ENCODE measurements at places on chromosomes 3 and 15.

GRCh38 chr15:38930851-38931572, 366.4 kb upstream of the RASGRP1 start:
- DNase-seq: no peak

- no peak for DNase-seq
These were observed 993 bp upstream of the ISL2 start for GRCh38 chr15:76335307-76336253.

DNA sequence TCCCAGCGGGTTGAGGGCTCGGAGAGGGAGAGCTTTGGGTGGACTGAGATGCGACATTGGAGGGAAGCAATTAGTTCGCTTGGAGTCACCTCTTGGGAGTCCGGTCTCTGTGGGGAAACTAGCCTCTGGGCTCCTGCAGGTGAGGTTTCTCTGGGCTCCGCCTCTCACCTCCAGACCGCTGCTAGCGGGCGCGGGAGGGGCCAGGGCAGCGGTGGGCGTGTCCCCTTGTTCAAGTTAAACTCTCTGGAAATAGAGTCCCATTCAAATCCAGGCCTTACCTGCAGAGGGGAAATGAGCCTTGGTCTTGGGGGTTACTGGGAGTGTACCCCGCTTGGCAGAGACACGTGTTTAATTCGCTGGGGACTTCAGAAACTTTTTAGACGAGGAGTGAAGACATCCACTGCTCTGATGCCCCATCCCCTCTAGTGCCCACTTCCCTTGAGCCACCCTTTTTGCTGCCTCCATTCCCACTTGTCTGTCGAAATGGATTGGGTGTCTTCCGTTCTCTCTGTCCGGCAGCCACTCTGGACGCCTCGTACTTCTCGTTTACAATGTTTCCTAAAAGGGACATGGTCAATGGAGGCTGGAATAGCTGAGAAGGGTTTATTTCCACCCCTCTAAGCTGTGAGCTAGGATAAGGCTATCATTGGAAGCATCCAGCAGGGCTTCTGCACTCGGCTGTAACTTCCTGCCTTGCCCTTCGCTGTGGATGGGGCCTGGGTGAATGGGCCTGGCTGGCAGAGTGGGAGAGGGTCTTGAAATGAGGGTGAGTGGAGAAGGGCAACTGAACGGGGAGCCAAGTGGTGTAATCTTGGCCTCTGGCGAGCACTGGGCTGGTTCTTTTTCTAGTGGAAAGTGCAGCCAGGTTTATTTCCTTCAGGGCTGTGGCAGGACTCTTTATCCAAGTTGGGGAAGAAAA, 1.1 kb downstream of the MITF start:
- peak; percentile 4 for DNase-seq

GRCh38 chr3:34202975-34203374, 404.5 kb downstream of the PDCD6IP start:
- no peak for DNase-seq

DNA sequence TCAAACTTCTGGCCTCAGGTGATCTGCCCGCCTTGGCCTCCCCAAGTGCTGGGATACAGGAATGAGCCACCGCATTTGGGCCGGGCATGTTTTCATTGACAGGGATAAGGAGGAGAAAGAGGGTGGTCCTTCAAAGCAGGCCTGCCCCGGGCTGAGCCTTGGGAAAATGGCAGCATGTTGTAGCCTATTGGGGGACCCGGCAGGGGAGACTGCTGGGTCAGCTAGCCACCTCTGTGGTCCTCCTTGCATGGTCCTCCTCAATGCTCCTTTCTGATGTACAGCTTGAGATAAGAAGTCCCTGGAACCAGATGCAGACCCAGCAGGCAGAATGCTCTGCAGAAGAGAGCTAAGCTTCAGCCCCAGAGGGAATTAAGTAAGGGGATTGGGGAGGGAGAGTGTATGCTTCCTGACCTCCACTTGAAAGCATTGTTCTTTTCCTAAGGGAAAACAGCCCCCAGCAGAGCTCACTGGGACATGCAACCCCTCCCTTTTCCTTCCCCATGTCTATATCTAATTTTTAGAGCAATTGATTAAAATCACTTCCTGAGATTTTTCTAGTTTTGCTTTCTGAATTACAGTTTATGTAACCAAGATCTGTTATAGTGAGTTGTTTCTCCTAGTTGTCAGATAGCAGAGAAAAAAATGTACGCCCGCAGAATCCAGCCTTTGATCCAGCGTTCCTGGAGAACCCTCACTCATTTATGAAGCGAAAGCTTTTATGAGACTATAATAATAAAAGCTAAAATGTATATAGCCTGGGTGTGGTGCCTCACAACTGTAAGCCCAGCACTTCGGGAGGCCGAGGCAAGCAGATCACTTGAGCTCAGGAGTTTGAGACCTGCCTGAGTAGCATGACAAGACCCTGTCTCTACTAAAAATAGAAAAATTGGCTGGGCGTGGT, 48.7 kb upstream of the VILL start:
- DNase-seq: no peak

- DNase-seq: no peak
These were observed 56.2 kb upstream of the TGFBR2 start for GRCh38 chr3:30550246-30550645.

Data from Caki2 (cell line).